ENCODE measurements at places on chromosomes 4 and X.
A peak's percentile ranks its signal among the peaks of the same experiment; 100 is the strongest.

DNA sequence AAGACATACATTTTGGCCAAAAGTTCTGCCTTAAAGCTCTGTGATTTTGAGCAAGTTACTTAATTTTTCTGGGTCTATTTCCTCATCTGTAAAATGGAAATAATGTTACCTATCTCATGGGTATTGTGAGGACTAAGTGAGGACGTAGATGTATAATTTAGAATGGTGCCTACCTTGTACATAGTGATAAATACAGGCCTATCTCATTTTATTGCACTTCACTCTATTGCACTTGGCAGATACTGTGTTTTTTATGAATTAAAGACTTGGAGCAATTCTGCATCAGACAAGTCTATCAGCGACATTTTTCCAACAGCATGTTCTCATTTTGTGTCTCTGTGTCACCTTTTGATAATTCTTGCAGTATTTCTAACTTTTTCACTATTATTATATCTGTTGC, 50.9 kb upstream of the RAB9B start:
- no peak for DNase-seq

DNA sequence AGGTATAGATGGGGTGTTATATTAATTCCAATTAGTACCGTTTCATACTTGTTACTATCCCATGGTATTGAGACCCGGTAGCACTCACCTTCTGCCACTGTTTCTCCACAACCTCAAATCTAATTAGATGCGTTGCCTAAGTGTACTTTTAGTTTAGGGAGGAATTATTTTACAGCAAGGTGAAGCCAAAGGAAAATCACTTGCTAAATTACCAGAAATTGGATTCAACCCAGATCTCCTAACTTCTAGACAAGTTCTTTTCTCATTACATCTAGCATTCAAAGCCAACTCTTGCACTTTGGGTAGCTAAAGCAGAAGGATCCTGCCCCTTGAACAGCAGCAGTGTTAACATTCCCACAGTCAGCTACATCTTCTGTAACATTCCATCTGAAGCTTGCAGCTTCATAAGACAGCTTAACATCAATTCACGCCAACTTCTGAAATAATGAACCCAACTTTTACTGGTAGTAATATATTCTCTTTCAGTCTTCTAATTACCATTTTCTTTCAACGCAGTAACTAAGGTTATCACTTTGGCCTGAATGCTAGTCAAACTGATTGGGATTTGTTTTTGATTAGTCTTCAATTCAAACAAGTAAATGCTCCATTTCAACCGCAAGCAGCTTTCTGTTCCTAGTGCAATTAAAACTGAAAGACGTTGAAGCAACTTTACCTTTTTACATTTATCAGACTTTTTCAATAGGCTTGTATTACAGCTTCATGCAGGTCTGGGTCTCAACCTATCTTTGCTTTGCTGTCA, 934 bp upstream of the SEC31A start:
- DNase-seq = no peak

DNA sequence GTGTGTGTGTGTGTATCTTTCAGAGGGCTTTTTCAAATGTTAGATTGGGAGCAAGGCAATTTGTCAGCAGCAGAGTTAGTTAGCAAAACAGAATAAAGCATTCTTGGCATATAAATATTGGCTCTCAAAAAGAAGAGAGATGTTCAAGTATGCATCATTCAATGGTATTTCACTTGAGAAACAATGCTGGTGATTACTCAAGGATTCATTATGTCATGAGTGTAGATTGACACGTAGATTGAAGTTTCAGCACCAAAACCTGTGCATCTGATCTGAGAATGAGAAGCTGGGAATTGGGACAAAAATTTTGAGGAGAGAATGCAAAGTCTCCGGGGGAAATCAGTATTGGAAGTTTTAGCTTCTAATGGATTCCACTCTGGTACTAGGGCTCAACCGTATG, 241.4 kb downstream of the FRMPD4 start:
- no peak for DNase-seq

DNA sequence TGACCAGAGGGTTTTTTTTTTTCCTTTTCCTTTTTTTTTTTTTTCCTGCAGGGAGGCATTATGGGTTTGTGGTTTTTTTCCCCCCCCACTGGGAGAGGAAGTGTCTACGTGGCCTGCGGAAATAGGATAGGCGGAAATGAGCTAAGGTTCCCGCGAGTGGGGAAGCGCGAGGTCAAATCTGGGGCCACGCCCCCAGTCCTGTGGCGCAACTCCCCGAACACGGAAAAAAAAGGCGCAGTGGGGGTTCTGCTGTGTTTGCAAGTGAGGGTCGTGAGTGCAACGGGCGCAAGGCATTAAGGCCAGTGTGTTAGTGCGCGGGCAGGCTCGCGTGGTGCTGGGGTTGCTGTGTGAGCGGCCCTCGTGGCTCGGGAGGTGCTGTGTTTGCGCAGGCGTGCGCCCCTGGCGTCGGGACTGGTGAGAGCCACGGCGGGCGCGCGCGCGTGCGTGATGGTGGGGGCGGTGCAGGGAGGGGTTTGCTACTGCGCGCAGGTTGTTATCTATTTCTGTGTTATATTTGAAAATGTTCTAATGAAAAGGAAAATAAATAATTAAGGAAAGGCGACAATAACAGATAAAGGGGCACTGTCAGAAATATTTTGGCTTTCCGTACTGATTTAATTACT, 685 bp upstream of the MORF4L2 start:
- peak; percentile 79 for DNase-seq

GRCh38 chrX:135541351-135541750, 20.9 kb downstream of the INTS6L start:
- DNase-seq = no peak

- DNase-seq = no peak
Measured at GRCh38 chr4:132266374-132266773, 882.7 kb upstream of the PCDH10 start.

GRCh38 chr4:82293304-82293703, 80.5 kb downstream of the HNRNPD start:
- DNase-seq = no peak

DNA sequence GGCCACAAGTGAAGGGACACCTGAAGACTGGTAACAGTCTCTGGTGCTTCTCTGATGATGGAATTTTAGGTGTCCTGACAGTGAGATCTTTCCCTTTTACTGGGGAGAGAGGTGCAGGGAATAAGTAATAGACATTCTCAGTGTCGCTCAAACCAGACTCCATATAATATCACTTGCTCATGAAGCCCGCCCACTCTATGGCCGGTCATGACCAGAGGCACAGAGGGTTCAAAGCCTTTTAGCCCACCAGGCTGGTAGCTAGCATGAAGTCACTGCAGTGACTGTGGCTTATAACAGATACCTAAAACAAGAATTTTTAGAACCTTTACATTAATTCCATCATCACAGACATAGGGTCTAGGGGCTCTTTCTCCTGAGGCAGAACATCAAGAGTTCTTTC, 2.9 kb downstream of the CD40LG start:
- no peak for DNase-seq

DNA sequence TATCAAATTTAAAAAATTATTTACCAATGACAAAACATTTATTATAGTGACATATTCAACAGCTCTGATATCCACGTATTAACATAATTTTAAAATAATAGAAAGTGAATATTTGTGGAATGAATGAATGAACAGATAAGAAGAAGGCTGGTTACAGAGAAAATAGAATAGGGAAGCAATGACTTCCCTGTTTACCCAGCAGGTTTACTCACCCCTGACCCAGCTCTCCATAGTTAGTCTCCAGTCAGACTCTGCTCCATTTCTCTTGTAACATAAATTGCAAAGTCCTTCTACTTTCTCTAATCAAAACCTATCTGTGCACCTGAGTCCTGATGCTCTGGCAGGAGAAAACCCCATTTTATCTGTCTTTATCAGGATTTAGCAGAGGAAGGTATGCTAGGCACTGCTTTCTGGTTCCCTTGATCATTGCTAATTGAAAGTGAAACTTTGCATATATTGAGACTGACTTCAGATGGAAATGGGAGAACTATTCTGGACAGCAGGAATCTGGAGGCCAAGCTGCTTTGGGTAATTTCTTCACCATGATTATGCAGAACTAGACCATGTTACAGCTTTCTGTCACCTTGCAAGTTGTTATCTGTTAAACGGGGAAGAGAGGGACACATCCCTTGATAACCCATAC, 363.0 kb downstream of the FAT4 start:
- no peak for DNase-seq

DNA sequence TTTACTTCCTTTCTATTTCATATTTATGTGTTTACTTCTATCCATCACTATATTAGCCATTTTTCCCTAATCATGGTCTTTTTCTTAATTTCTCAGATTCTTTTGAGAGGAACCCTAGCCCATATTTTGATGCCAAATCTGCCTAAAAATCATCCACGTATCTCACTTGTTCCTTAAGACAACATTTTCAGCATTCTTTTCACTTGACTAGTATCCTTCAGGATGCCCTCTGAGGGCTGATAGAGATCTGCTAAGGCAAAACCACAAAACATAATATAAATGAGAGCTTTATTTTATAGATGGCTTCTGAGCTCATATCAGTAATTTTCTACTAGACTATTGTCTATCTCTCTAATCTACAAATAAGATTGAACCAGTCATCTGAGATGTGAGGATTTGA, 341.9 kb downstream of the GPM6A start:
- DNase-seq = no peak

DNA sequence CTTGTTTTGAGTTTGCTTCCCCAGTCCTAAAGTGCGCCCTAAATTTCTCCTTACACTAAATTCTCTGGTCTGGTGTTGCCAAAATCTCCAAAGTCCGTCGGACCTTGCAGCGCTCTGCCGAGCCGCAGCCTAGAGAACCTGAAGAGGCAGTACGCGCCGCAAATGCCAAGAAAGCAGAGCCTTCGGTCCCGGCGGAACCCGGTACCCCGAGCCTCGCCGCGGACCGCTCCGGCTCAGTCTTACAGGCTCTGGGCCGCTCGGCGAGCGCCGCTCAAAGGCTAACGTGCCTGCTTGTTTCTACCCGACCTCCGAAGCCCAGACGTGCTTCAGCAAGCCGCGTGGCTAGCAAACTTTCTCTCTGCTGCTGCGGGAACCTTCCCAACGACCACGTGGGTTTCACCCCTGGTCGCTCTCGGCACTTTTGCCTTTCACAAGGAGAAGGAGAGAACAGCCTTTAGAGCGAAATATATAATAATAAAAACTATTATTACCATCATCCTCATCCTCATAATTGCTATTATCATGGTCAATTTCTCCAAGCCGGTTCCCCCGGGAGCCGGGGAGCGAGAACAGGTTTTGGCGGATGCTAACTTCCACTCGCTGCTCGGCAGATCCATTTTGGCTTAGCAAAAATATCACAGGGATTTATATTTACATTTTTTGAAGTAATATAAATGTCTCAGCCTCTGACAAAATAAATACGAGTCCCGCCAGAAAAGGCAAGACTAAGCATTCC, 2.2 kb upstream of the HTR2C start:
- DNase-seq = no peak
